ENCODE measurements at places on chromosomes 6 and 20.

DNA sequence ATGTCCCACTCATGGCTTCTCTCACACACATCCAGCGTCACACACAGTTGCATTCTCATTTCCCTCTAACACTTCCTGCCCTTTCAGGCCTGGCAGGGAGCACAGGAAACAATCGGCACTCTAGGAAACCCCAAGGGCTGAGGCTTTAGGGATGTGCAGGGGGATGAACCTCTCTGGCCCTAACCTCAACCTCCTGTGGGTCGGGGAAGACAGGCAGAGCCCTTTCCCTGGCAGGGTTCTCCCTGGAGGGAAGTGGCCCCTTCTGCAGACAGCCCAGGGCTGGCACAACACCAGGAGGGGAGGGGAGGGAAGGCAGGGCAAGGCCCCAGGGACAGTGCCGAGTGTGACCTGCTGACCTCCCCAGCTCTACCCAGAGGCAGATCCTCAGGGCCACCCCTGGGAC is 2.7 kb downstream of the TEAD3 start:
- DNase-seq = no peak

GRCh38 chr20:63463400-63464288 is 8.8 kb downstream of the KCNQ2 start:
- DNase-seq = no peak

GRCh38 chr6:10954590-10955010 is 67.7 kb downstream of the SYCP2L start:
- DNase-seq = peak; percentile 13

DNA sequence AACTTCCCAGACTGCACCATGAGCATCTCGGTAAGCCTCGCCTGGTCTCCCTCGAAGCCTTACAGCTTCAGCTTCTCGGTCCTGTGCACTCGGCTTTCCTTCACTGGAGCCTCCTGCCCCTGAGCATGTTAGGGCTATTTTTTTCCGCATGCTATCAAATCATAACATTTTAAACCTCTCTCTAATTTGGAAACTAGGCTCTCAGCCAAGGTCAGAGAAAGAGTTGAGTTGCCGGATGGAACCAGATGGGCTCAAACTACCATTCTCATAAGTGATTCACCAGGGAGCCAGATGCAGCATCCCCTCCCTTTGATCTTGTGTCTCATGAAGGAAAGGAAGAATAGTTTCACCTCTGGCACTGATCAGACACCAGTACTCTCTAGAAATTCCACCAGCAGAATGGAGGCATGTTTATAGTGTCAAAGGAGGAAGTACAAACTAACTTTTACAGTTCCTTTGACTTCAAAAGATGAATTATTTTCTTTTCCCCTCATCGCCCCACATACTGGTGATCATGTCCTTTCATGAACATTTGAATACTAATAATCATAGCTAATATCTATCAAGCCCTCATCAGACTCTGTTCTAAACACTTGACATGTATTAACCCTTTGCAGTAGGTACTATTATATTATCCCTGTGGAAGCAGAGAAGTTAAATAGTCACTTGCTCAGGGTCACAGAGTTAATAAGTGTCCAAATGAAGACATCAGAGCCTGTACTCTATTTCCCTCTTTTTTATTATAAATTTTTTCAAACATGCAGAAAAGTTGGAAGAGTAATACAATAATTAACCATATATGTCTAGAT is 46.7 kb downstream of the MAP1LC3A start:
- no peak for DNase-seq

DNA sequence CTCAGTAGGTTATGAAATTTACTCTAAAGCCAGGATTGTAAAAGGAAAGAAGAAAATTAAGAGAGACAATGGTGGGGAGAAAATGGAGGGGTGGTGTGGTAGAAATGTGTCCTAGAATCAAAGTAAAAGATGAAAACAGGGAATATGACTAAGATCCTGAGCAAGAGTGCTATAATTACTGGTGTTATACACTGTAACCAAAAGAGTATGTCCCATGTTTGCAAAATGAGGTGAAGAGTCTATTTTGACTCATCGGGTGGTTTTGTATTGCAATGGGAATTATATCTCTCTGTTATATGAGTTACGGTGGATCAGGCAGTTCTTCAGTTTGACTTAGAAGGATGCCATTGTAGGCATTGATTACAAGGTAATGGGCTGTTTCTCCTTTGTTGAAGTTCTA is 8.5 kb downstream of the L3MBTL3 start:
- DNase-seq = no peak

GRCh38 chr20:41424546-41424945 is 57.9 kb upstream of the EMILIN3 start:
- no peak for DNase-seq
